ENCODE measurements at places on chromosomes 11 and 22. TPM values are rescaled to one million over a fixed set of nuclear protein-coding genes. Genes with fewer than 3 reads are reported as not detected.

The MIAT gene
- polyA plus RNA-seq = 0.05 TPM

The C1QTNF4 gene
- not detected for polyA plus RNA-seq

The MYRF gene
- polyA plus RNA-seq = 0.16 TPM

The DDI1 gene
- not detected for polyA plus RNA-seq

The GVQW3 gene
- 0.63 TPM for polyA plus RNA-seq

The LUZP2 gene
- polyA plus RNA-seq = not detected

The YPEL4 gene
- polyA plus RNA-seq = 0.35 TPM

The RCOR2 gene
- not detected for polyA plus RNA-seq

The OR8D4 gene
- polyA plus RNA-seq = not detected

GRCh38 chr11:8699903-8700302 is 17.3 kb downstream of the RPL27A start:
- peak; percentile 78 for DNase-seq

GRCh38 chr22:36492109-36492508 is 10.7 kb upstream of the TXN2 start:
- DNase-seq = no peak

- DNase-seq = no peak
Measured at GRCh38 chr11:84319863-84320262, 1033.7 kb upstream of the CCDC90B start.

- DNase-seq = no peak
Measured at GRCh38 chr11:57498540-57498939, 17.0 kb downstream of the SLC43A1 start.

GRCh38 chr11:126475014-126475991 is 119.8 kb downstream of the ST3GAL4 start:
- no peak for DNase-seq

- peak; percentile 25 for DNase-seq
Measured at GRCh38 chr22:42388130-42388797, 43.9 kb downstream of the NFAM1 start.

- no peak for DNase-seq
Measured at GRCh38 chr11:13450832-13451397, 12.1 kb downstream of the BTBD10 start.
